ENCODE measurements at places on chromosomes 1 and 21.

GRCh38 chr1:6906783-6907182 is 121.5 kb downstream of the CAMTA1 start:
- DNase-seq = no peak

- DNase-seq = no peak
These were observed 16.7 kb upstream of the LYST start for GRCh38 chr1:235883261-235883927.

GRCh38 chr1:146021050-146021445 is 487 bp downstream of the HJV start:
- DNase-seq = no peak

DNA sequence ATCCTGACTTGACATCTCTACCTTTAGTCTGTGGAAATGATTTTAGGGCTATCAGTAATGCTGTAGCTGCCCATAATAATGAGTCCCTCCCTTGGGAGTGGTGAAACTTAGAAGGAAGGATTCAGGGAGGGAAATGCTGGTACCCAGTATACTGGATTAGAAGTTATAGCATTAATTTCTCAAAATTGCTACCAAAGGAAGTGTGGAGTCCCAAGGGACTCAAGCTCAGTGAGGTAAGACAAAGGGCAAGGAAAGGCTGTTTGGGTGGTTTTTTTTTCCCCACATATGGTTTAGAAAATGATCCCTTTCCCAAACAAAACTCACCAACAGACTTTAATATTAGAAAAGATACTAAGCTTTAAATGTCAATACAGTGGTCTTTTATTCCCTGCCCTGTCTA is 99.9 kb downstream of the CD247 start:
- no peak for DNase-seq

- DNase-seq = peak; percentile 77
These were observed 19.8 kb upstream of the HSPG2 start for GRCh38 chr1:21956720-21957552.

- DNase-seq = no peak
These were observed 859.0 kb upstream of the B3GALT2 start for GRCh38 chr1:194045416-194045815.

DNA sequence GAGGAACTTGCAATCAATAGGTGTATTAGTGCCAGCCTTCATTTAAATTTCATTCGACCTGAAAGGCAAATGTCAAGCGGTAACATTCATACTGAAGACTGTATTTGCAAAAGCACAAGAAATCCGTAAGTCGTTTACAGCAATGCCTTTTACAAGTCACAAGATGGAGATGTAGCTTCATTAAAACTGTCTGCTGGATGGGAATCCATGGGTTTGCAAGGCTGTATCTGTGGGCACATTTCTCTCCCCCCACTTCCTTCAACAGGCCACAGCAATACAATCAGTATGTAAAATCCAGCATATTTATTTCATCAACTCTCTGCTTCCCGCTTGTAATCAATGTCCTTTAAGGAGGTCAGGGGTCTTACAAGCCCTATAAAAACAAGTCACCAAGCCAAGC is 147.1 kb downstream of the SLC45A1 start:
- DNase-seq = no peak

- DNase-seq = no peak
These were observed 1.9 kb downstream of the S100A4 start for GRCh38 chr1:153543736-153544135.

GRCh38 chr1:147669469-147670318 is 630 bp downstream of the ACP6 start:
- peak; percentile 83 for DNase-seq

GRCh38 chr1:32883338-32884031 is 2.8 kb upstream of the HPCA start:
- no peak for DNase-seq

- DNase-seq = no peak
These were observed 92.3 kb upstream of the COL6A1 start for GRCh38 chr21:45889256-45889655.

DNA sequence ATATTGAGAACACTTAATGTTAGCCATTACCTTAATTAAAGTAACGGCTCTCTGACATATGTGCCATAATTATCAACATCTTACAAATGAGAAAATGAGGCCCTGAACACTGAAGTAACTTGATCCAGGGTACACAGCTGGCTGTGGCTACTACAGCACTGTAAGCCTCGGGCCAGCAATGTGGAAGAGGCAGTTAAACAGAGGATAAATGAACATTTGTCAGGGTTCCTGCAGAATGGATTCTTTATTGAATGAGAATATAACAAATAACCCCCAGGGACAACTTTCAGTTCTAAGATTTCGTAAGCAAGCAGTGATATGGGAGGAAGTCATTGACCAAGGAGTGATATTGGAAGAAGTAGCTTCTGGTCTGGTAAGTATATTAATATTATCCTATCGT is 70.5 kb upstream of the SCYL3 start:
- no peak for DNase-seq

DNA sequence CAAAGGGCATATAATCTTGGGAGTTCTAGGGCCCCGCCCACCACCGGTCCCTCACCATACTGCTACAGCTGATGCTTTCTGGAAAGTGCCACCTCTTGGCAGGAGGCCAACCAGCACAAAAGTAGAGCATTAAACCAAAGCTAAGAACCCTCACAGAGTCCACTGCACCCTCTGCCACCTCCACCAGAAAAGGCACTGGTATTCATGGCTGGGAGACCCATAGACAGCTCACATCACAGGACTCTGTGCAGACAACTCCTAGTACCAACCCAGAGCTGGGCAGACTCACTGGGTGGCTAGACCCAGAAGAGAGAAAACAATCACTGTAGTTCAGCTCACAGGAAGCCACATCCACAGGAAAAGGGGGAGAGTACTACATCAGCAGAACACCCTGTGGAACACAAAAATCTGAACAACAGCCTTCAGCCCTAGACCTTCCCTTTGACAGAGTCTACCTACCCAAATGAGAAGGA is 10.8 kb downstream of the THEM4 start:
- DNase-seq = peak; percentile 87

- DNase-seq = peak; percentile 86
These were observed 148.9 kb upstream of the IRF2BP2 start for GRCh38 chr1:234758851-234759250.

GRCh38 chr1:18414872-18415447 is 65.8 kb upstream of the KLHDC7A start:
- DNase-seq = no peak

DNA sequence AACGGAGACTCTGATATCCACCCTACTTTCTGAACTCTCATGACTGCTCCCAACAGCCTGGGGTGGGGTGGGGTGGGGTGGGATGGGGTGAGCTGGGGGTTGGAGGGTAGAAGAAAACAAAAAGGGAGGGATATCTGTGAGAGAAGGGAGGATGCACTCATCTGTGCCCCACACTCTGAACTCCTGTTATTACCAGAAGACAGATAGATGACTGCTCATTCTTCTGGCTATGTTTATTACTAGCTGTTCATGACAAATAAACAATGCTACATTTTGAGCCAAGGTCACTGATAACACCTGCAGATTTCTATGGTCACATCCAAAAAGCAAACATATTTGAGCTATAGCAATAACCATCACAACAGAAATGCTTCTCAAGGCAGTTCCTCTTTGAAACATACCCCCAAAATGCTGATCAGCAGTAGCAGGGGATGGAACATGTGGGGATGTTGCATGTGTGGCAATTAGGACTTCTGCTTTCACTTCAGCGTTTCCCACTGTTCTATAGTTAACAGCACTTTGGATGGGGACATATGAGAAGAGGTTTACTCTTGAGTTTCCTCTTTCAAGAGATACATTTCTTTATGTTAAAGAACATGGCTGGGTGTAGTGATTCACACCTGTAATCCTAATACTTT is 43.3 kb downstream of the GPR3 start:
- no peak for DNase-seq

DNA sequence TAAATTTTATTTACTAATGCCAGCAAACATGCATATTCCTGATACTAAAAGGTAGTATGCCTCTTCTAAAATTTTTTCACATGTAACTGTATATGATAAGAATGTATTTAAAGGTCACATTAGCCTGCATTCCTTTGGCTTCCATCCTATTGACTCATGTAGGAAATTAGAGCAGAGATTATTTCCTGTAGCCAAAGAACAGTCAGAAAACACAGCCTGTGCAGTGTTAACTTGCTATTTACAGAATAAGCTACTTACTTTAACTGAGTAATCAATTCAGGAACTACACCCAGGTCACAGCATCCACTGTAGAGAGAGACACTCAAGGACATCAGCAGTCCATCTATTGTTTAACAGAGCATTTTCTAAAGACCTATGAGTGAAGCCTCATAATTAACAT is 154.5 kb upstream of the ADGRL4 start:
- DNase-seq = no peak

- DNase-seq = no peak
These were observed 37.6 kb downstream of the NDUFS5 start for GRCh38 chr1:39063775-39064174.

GRCh38 chr1:232385221-232385620 is 244.7 kb downstream of the SIPA1L2 start:
- DNase-seq = no peak

DNA sequence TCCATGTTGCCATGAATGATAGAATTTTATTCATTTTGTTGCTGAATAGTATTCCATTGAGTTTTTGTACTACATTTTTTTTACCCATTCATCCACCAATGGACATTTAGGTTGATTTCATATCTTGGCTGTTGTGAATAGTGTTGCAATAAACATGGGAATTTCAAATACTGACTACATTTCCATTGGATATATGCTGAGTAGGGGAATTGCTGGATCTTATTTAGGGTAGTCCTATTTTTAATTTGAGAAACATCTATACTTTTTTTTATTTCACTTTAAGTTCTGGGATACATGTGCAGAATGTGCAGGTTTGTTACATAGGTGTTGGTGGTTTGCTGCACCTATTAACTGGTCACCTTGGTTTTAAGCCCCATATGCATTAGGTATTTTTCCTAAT is 38.8 kb upstream of the TNFSF4 start:
- DNase-seq = no peak

- DNase-seq = no peak
These were observed 260.9 kb downstream of the LTN1 start for GRCh38 chr21:28731700-28732321.

GRCh38 chr1:3501437-3501836 is 47.0 kb downstream of the ARHGEF16 start:
- DNase-seq = no peak

GRCh38 chr1:233193741-233194140 is 101.8 kb downstream of the PCNX2 start:
- DNase-seq = no peak

GRCh38 chr1:82542766-82543165 is 742.0 kb downstream of the ADGRL2 start:
- no peak for DNase-seq

DNA sequence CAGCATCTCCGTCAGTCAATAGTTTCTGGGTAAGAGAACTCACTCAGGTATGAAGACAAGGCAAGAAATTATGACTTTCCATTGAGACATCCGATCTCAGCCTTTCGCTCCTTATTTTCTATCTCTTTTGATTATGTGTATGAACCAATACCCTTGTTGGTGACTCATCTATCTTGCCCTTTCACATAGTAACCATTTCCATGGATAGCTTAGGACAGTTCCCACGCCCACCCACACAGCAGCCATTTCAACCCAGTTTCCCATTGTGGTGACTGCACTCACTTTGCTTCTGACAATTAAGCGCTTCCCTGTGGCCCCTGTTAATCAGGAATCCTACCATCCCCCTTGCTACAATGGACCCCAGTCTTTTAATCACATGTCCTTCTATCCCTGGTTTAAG is 210.6 kb upstream of the ADGRL2 start:
- no peak for DNase-seq

DNA sequence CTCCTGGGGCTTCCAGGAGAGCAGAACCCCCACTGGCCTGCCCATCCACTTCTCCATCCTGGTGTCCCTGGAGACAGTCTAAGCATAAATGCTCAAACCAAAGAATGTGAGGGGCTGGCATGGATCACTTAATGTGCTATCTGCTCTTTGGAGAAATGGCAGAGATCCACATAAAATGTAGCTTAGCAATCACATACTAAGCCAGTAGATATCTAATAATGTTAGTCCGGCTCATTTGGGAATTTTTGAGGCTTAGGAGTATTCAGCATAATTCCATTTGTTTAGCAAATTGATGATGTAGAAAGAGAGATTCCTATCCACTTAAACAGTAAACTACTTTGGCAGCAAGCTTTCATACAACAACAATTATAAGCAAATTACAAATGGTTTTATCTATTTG is 90.7 kb downstream of the TENT5C start:
- DNase-seq = no peak

- no peak for DNase-seq
These were observed 39.4 kb upstream of the EPS15 start for GRCh38 chr1:51558375-51558924.

DNA sequence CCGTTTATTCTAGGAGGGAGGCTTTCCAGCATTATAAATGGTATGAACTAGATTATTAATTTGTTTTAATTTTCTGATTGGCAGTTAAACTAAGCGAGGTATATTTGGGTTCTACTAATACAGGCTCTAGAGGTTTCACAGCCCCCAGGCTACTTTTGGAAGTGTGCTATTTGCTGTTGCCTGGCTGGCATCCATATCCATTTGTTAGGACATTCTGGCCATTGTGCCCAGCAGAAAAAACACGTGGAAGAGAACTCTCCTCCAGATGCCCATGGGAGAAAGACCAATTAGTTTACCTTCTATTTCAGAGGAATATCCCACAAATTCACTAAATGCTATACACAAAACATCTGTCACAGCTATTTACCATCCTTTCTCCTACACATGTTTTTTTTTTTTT is 29.3 kb downstream of the MACO1 start:
- no peak for DNase-seq

DNA sequence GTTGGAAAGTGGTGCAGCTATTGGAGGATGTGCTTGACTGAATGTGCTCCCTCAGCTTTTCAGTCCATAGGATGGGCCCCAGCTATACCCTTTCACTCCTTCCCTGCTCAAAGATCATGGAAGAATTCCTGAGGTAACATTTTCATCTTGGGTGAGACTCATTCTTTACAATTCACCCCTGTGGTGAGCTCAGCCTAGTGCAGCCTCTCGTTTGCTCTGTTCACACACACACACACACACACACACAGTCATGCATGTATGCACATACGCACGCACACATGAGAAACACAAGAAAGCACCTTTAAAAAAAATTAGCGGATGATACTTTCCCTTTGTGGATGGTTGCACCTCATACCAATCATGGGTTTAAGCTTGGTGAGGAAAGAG is 25.8 kb downstream of the CCN1 start:
- no peak for DNase-seq

DNA sequence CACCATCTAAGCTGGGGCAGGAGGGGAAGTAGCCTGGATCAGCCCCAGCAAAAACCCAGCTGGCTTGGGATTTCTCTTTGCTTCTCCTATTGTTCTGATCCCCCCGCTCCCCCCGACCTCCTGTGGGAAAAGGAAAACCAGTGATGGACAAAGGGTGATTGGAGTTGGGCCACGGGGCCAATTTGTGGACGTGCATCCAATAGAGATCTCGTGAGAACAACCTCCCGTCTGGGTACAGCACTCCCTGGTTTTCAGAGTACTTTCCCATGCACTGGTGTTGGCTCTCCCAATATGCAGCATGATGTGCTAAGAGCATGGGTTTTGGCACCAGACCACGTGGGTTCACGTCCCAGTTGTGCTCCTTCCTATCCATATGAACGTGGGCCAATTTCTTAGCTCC is 9.0 kb downstream of the BLACAT1 start:
- no peak for DNase-seq

- DNase-seq = no peak
These were observed 17.3 kb upstream of the MIIP start for GRCh38 chr1:12001996-12002493.

- no peak for DNase-seq
These were observed 107.4 kb upstream of the SERBP1 start for GRCh38 chr1:67537667-67538018.

Data from activated CD4-positive, alpha-beta T cell treated with anti-CD3 and anti-CD28 coated beads, Interleukin-2, amount 10 ng/mL, durations not matched to agents 24 days and 14 days (primary cell).